ENCODE measurements at places on chromosomes 11 and 22.

DNA sequence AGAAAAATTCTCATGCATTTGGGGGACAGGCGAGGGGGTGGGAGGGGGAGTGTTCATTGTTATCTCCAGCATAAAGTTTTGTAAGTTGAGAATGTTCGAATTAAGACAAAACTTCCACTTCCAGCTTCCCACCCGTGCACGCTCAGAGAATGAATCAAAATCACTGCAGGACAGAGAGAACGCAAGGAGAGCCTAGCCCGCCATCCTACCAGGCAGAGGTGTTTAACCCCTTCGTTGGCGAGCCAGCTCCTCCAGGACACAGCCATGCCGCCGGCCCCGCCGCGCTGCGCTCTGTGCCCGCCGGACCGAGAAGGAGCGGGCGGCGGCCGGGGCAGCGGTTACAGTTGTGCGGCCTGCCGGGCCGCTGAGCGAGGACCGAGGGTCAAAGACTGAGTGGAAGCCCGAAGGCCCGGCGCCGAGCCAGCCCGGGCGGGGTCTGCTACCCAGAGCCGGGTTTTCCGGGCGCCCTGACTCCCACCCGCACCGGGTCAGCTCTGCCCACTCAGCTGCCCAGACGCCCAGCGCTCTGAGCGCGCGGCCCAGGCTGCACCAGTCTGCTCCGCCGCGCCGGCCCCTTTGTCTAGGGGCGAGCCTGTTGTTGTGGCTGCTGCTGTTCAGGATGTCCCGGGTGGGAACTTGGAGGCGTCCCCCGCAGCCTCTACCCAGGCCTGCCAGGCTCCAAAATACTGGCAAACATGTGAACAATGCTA lies at the start of gene NOX4:
NOX4 (minus strand) TSS at position 395 of the 710 bp plus-strand sequence; CDS start at position 266, 129 bp downstream.
- DNase-seq, result no peak

GRCh38 chr11:68282141-68282860 lies 10.5 kb upstream of the C11orf24 start:
- DNase-seq, result no peak

DNA sequence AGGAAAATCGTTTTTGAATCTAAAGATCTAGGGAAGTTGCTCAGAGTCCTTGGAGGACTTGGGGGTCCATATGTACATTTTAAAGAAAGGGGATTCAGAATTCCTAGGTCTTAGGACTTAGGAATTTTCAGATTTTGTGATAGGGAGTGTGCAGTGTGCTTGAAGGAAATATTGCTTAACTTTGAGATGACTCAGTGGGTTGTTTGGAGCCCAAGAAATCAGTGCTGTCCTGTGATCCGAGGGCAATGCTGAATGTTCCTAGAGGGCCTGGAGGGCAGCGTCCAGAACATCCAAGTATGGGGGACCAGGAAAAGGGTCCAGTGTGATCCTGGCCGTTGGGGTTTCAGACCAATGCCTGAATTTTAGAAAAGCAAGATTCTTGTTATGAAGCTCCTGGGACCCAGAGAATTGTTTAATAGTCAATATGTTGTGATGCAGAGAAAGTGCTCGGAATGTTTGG lies 3.1 kb upstream of the IGF2 start:
- no peak for DNase-seq

- no peak for DNase-seq
Observed at GRCh38 chr22:39908136-39908535, 7.3 kb downstream of the GRAP2 start.

DNA sequence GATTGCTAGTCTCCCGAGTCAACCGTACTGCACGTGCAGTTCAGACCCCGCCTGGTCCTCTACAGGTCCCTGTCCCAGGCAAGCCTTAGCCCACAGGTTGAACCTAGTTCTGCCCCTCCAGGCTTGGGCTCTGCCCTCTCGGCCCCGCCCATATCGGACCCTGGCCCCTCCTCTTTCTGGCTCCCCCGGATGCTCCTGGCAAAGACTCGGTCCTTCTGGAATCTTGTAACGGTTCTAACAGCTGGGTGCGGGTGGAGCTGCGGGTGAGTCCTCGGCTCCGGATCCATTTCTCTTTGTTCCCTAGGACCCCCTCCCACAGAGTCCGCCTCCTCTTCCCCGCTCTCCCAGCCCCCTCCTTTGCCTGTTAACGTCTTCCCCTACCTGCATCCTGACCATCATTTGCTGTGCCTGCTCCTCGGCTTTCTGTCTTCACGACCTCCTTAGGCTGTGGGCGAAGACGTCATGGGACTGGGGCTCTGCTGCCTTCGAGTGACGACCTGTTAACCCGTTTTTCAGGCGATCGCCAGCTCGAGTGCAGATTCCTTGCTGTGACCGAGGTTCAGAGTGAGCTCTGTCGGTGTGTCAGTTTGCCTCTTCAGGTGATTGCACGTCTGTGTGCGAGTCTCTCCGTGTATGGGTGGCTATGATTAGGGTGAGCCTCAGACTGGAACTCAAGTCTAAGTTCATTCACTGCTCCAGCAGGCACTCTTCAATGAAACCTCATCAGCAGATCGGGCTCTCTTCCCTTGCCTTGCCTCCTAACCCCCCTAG lies at the start of gene DNHD1:
DNHD1 (plus strand) TSS at position 212 of the 771 bp plus-strand sequence. CDS start 936 bp downstream, outside the sequence.
- no peak for DNase-seq

GRCh38 chr11:58837707-58838388 lies 6.7 kb downstream of the GLYATL2 start:
- DNase-seq, result no peak

GRCh38 chr11:33329705-33330329 lies 72.6 kb downstream of the HIPK3 start:
- peak; percentile 14 for DNase-seq

- DNase-seq, result no peak
Observed at GRCh38 chr22:30372915-30373314, 14.3 kb downstream of the RNF215 start.

DNA sequence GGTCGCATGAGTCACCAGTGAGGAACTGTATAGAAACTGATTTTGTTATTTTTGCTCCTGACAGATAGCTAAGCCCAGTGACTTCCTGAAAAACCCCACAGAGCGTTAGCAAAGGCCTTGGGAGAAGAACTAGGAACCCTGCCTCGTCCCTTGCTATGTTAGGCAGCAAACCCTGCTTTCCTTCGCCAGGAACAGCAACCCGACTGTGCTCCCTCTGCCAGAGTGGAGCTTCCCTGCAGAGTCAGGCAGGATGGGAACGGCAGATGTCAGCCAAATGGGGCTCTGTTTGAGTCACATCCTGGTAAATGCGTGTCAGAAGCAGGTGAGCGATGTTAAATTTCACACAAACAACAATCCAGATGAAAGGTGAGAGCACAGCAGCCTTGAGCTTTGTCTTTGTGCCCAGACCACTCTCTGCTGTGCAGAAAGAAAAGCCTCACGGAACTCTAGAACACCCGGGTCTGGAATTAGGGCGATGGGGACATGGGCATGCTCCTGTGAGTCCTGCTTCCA lies 186.6 kb downstream of the ADAMTS15 start:
- DNase-seq, result no peak

GRCh38 chr11:13008061-13008435 lies 1.1 kb upstream of the RASSF10 start:
- DNase-seq, result no peak

- no peak for DNase-seq
Observed at GRCh38 chr11:63623513-63624140, 9.4 kb upstream of the PLAAT3 start.

GRCh38 chr11:1333860-1334259 lies 24.4 kb upstream of the TOLLIP start:
- no peak for DNase-seq

DNA sequence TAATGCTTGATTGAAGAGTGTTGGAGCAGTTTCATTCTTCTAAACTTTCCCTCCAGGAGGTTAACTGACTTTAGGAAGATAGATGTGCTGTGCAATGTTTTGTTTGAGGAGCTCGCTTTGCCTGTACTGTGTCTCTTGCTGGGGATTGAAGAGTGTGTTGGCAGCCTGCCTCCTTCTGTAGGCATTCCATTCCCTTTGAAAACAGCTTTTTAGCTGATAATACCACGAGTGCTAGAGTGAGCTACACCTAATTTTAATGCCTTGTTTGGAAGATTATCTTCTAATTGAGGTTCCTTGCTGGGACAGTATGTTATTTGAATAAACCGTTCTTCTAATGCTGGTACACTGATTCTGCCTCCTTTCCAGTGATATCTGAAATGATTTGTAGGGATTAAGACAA lies 7.2 kb downstream of the DDX10 start:
- no peak for DNase-seq

- DNase-seq, result no peak
Observed at GRCh38 chr11:76047766-76048165, 158.5 kb downstream of the WNT11 start.

DNA sequence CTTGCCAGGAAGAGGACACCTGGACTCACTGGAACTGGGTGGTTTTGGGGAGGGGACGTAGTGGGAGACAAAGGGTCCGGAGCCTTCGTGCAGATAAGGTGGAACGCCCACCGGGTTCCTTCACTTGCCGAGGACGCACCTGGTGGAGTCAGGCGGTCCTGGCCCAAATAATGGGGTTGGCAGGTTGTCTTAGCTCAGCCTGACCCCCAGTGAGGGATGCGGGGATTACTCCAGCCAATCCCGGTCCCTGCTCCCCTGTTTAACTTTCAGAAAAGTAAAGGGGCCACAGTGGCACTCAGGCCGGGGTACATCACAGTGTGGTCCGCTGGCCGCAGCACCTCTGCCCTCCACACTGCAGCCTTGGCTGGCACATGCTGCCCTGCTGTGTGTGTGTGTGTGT lies 18.0 kb downstream of the A4GALT start:
- DNase-seq, result no peak

GRCh38 chr11:100777103-100777502 lies 90.0 kb downstream of the ARHGAP42 start:
- DNase-seq, result no peak

DNA sequence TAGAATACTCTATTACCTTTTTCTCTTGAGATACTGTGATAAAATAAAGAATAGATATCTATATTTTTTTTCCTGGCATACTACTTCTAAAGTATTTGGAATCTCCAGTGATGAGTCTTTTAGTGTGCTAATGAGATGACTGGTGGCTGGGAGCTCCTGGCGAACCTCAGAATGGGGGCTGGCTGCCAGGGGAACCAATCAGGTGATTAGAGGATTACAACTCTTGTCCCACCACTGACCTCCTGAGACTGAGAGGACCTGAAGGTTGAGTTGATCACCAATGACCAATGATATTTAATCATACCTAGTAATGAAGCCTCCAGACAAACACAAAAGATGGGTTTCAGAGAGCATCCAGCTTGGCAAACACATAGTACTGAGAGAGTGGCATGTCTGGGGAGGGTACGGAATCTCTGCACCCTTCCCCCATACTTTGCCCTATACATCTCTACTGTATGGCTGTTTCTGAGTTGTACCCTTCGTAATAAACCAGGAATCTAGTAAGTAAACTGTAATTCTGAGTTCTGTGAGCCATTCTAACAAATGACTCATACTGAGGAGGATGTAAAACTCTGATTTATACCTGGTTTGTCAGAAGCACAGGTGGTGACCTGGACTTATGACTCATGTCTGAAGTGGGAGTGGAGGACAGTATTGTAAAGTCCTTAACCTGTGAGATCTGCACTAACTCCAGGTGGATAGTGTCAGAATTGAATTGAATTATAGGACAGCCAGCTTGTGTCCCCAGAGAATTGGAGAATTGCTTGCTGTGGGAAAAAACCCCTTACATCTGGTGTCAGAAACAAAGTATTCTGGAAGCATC lies 325.3 kb upstream of the LRRC4C start:
- no peak for DNase-seq

DNA sequence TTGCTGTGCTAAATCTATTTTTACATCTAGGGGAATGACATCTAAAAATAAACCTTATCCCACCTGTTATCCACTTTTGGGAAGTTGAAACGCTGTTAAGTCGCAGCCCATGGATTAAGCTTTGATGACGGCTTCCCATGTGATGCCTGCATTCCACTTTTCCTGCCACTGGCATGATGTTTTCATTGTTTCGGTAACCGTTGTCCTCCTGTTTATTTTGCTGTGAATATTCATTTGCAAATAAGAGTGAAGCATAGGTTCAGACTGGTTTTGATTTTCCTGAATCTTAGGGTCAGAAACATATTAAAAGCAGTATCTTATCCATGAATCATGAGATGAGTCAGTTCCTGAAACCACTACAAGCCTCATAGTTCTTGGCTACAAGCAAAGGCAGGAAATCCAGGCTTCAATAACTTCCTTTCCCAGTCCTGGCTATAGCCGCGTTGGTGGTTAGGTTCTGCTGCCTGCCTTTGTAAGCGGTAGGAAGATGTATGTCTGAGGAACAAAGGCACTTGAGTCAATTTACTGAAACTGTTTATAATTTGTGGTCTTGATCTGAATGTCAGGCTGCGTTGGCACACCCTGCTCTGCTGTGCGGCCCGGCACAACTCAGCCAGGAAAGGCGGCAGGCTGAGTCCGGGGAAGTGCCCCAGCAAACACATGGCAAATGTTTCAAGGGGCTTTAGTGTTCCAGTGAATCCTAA lies 19.4 kb downstream of the TEAD1 start:
- no peak for DNase-seq

- no peak for DNase-seq
Observed at GRCh38 chr11:93123351-93123898, 74.4 kb downstream of the SLC36A4 start.

- DNase-seq, result no peak
Observed at GRCh38 chr22:20953668-20954500, 13.2 kb upstream of the AIFM3 start.

DNA sequence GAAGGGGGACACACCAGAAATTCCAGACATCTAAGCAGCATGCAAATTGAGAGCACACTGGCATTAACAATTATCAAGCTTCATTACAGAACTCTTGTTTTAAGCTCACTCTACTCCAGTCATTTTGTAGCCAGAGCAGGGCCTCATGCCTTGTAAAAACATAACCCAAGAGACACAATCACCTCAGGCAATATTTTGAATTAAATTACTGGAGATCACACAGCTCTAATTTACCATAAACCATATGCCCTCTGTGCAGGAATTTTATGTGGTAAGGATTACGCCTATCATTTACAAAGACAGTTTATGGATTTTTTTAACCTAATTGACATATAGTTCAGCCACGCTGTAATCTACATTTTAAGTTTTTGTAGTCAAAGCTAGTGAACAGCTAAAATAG lies 414.1 kb upstream of the DDI1 start:
- no peak for DNase-seq
